ENCODE measurements at places on chromosomes 16 and 17. TPM values are rescaled to one million over a fixed set of nuclear protein-coding genes. Genes with fewer than 3 reads are reported as not detected.

The EVPLL gene
- not detected for total RNA-seq

The PRR35 gene
- not detected for total RNA-seq

The GAST gene
- not detected for total RNA-seq

The SEPTIN12 gene
- not detected for total RNA-seq

The KRTAP3-2 gene
- not detected for total RNA-seq

The CDH3 gene
- total RNA-seq = not detected

The SREBF1 gene
- total RNA-seq = 53.3 TPM

The CSH2 gene
- not detected for total RNA-seq

The NHERF2 gene
- total RNA-seq = 82.0 TPM

Measured in vein endothelial cell (primary cell).